ENCODE measurements at places on chromosomes 5 and 9.

- DNase-seq: no peak
Measured at GRCh38 chr5:180668835-180669596, 19.6 kb upstream of the FLT4 start.

DNA sequence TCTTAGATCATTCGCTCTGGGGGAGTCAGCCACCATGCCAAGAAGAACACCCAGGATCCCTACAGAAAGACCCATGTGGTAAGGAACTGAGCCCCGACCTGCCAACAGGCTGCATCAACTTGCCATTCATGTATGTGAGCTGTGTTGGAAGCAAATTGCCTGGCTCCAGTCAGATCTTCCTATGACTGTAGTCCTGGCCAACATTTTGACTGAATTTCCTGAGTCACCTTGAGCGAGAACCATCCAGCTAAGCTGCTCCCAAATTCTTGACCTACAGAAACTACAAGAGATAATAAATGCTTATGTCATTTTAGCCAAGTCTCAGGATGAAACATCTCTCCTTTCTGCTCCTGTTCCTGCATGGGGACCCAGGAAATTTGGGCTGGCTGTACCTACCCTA is 40.0 kb upstream of the SLC44A1 start:
- no peak for DNase-seq

DNA sequence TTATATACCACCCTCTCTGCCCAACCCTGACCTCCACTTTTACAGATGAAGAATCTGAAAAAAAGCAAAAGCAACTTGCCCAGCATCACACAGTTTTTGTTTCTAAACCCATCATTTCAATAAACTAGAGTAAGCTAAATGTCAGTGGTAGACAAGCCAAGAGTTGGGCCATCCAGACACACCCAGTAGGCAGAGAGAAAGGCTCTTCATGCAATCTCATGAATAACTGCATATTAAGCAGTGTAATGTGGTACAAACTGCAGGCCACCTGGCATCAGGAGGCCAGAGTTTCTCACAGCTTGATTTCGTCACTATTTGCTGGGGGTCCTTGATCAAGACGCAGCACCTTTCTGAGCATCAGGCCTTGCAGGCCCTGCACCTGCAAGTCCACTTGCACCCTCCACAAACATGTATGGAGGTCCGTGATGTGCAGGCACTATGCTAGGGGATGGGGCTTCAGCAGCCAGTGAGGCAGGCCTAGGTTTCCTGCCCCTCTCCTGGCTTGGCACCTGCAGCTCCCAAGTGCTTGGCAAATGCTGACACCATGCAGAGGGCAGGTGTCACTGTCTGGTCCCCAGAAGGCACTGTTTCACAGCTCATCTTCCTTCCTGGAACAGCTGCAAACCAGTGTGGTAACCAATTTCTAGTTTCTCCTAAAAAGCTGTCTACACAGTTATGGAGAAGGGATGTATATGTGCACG is 29.8 kb downstream of the ADAM19 start:
- no peak for DNase-seq

- DNase-seq: no peak
Measured at GRCh38 chr5:109865637-109866036, 175.9 kb downstream of the MAN2A1 start.

DNA sequence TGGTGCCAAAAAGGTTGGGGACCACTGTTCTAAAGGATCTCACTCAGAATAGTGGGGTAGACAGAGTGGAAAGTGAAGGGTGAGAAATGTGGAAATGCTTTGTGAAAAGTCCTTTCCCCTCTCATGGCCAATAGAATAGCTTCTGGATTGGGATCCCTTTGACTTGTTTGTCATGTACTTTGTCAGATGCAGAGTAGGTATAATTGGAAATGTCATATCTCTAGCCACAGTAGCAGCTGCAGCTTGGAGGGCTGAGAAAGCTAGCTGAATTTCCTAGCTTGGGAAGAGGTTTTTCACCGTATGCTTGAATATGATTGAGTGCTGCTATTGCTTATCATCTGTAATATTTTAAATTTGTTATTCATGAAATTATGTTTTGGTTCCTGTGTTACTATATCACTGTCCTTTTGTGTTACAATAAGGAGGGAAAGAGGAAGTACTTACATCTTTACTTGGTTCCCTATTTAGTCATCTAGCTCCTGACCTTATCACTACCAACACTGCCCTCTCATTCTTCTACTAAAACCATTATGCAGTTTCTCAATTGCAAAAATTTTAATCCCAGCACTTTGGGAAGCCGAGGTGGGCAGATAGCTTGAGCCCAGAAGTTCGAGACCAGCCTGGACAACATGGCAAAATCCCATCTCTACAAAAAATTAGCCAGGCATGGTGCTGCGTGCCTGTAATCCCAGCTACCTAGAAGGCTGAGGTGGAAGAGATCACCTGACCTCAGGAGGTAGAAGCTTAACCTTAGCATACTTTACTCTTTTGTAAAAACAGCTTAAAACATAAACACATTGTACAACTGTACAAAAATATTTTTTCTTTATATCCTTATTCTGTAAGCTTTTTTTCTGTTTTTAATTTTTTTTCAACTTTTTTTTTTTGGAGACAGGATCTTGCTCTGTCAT is 12.4 kb downstream of the SLC30A5 start:
- DNase-seq: no peak

GRCh38 chr9:111449705-111450104 is 34.5 kb downstream of the ECPAS start:
- no peak for DNase-seq

Data from activated CD8-positive, alpha-beta memory T cell treated with anti-CD3 and anti-CD28 coated beads for 48 hours (primary cell).